ENCODE measurements at places on chromosomes 4 and X.

- DNase-seq: no peak
Observed at GRCh38 chrX:69361311-69361845, 142.7 kb upstream of the NALF2 start.

DNA sequence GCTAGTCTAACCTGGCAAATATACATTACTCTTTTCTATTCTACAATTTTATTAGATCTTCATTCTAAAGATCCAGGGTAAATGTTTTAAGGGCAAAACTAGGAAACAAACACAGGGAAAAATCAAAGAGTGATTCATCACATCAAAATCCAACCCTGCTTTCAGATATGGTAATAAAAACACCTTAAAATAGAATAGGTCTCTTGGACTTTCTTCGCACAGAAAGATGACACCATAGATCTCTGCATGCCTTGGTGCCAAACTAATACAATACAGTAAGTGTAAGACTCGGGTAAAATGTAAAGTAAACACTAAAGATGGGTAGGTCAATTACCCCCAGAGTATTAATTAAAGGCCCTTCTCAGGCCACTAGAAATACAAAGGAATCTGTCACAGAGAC is 34.2 kb downstream of the LDB2 start:
- no peak for DNase-seq

- no peak for DNase-seq
Observed at GRCh38 chr4:82811838-82812341, 13.3 kb upstream of the SCD5 start.

DNA sequence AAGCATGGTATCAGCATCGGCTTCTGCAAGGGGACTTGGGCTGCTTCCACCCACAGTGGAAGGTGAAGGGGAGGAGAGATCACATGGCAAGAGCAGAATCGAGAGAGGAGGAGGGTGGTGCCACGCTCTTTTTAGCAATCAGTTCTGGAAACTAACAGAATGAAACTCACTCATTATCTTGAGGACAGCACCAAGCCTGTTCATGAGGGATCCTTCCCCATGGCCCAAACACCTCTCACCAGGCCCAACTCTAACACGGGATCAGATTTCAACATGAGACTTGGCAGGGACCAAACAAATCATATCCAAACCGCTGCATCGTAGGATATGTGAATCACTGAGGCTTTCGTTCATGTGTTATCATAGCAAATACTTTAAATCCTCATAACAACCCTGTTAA is 125.5 kb downstream of the GPC3 start:
- no peak for DNase-seq
